Stomach (tissue), 19 donors: ENCODE measurements at places on chromosomes 6 and 20. TPM values are rescaled to one million over a fixed set of nuclear protein-coding genes. Genes with fewer than 3 reads are reported as not detected.

- no peak for DNase-seq
Measured at GRCh38 chr20:36275441-36276189, 30.5 kb upstream of the DLGAP4 start.

DNA sequence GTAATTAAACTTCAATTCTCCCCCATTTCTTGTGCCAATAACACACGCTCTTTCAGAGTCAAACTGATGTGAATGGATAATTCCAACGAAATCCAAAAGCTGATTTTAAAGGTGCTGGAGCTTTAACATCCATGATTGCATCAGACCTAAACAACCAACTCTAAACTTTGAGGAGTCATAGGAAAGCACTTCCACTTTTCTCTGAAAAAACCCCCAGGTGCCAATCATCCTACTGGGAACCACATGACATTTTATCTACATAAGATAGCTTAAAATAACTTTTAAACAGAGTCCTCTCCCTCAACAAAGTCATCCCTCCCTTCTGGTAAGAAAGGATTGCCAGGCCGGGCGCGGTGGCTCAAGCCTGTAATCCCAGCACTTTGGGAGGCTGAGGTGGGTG lies 167.7 kb upstream of the PDE10A start:
- DNase-seq: no peak

DNA sequence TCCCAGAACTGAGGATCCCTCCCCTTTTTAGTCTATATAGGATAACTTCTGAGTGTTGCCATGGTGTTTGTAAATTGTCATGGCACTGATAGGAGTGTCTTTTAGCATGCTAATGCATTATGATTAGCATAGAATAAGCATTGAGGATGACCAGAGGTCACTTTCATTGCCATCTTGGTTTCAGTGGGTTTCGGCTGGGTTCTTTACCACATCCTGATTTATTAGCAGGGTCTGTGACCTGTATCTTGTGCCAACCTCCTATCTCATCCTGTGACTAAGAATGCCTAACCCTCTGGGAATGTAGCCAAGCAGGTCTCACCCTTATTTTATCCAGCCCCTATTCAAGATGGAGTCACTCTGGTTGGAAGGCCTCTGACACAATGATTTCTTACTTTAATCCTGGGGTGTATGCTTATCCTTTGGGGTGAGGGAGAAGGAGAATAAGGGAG lies 19.6 kb downstream of the WFDC2 start:
- DNase-seq: no peak

DNA sequence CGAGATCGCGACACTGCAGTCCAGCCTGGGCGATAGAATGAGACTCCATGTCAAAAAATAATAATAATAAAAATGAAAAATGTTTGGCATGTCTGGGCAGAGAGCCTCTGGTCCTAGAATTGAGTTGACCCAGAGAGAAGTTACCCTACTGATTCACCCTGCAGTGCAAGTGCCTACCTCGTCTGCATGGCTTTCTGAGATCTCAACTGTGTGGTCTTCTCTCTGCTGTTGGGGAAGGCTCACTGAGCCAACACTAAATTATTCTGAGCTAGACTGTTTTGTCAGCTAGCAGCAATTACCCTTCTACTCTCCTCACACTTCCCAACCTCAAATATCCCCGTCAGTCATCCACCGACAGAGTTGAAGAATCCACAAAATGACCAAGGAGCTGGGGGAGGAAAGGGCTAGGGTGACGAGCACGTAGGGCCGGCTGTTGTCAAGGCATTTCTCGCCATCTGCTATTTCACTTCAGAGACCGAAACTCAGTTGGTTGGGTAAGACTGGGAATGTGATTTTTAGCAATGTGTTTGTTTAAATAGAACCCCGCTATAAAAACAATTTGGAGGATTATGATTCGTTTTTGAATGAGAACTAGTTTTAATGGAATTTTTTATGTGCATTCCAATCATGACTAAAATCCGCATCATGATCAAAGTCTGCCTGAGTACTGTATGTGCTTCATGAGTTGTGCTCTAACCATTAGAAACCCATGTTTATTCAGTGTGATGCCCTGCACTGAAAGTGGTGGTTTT lies 9.4 kb downstream of the MAS1 start:
- no peak for DNase-seq

DNA sequence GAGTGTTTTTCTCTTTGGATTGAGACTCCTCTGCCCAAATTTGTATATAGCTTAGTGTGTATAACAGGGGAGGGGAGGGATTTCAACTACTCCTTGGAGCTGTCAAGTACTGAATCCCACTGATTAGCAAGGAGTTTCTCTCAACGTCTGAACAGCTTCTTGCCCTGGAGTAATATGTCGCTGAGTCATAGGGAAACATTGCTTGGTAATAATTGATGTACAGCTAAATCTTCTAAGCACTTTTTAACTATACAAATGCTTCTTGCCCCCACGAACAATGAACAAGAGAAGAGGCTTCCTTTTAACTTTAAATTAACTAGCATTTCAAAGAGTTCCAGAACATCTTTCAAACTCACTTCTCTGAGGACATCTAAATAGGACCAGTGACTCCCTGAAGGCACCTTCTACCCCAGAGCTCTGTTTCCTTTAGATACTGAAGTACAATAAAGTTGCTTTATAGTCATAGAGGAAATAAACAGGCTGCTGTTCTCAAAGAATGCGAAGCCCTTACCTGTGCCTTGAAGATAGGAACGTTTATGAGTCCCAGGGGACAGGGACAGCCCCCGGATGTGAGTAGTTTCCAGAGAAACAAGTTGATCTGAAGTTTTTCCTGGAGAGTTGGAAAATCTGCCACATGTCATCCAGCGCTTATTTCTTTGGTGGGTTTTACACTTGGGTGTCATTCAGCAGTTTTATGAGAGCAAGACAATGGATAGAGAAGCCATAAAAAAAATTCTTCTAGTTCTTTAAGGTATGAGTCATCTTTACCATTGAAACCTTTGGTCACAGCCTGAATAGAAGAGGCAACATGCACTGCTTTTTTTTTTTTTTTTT lies 462.5 kb upstream of the BTBD3 start:
- DNase-seq: no peak

GRCh38 chr6:17638212-17638715 lies 38.2 kb downstream of the FAM8A1 start:
- DNase-seq: no peak

- DNase-seq: no peak
Measured at GRCh38 chr20:16132036-16132798, 441.0 kb downstream of the KIF16B start.

- DNase-seq: no peak
Measured at GRCh38 chr6:50847890-50848594, 29.4 kb downstream of the TFAP2B start.

DNA sequence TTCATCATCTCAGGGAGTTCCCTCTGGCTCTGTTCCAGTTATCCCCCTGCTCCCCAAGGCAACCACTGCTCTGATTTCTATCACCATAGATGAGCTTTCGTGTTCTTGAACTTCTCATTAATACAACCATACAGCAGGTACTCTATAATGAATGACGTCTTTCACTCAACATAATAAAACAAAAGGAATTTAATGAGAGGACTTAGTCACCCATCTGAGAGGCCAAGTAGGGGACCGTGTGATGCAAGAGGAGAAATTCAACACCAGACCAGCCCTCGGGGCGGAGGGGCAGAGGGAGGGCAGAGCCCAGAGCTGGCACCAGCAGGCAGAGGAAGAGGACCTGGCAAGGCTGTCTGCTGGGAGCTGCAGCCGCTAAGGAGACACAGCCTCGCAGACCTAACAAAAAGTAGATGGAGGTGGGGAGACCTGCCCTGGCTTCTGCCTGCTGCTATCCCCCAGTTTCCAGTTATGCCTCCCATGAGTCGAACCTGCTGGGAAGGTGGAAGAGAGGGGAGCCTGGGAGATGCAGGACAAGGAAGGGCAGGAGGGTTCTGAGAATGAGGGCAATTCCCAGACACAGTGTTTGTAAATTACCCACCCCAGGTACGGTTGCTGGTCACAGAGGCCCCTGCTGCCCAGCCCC lies 13.8 kb downstream of the CCN5 start:
- peak; percentile 77 for DNase-seq

- no peak for DNase-seq
Measured at GRCh38 chr6:116402108-116402937, 31.6 kb downstream of the DSE start.

DNA sequence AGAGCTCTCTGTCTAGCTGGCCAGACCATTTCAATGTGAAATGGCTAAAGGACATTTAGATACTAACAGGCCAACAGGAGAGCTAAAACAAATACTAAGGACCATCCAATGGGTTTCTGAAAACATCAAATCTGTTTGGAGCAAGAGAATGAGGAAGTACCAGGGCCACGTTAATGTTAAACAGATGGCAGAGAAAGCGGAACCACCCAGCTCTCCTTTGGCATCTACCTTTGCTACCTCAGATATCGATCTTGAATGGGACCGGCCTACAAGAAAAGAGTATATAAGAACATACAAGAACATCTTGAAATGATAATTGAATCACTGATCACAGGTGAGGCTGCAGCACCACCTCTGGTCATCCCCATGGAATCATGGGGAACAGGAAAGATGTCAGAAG lies 31.8 kb downstream of the KCNK5 start:
- DNase-seq: no peak

GRCh38 chr6:122809691-122810090 lies 20.6 kb downstream of the SMPDL3A start:
- no peak for DNase-seq

GRCh38 chr6:43779852-43780236 lies 9.8 kb downstream of the VEGFA start:
- DNase-seq: peak; percentile 78

GRCh38 chr20:24891546-24892393 lies 57.3 kb upstream of the CST7 start:
- DNase-seq: no peak

GRCh38 chr6:19312241-19312978 lies 524.8 kb upstream of the ID4 start:
- no peak for DNase-seq

- peak; percentile 36 for DNase-seq
Measured at GRCh38 chr6:100435299-100435698, 29.4 kb downstream of the SIM1 start.

GRCh38 chr6:111799576-111800258 lies 73.5 kb downstream of the FYN start:
- DNase-seq: no peak

GRCh38 chr20:63544241-63544957 lies 3.1 kb downstream of the SRMS start:
- no peak for DNase-seq

The RTF2 gene
- total RNA-seq: 5.5 TPM

The FGD2 gene
- total RNA-seq: 7.3 TPM

The ZBTB22 gene
- 11.9 TPM for total RNA-seq

The MYBL2 gene
- total RNA-seq: 4.3 TPM

The RFX6 gene
- total RNA-seq: 1.3 TPM
